ENCODE measurements at places on chromosomes 3 and 15.

DNA sequence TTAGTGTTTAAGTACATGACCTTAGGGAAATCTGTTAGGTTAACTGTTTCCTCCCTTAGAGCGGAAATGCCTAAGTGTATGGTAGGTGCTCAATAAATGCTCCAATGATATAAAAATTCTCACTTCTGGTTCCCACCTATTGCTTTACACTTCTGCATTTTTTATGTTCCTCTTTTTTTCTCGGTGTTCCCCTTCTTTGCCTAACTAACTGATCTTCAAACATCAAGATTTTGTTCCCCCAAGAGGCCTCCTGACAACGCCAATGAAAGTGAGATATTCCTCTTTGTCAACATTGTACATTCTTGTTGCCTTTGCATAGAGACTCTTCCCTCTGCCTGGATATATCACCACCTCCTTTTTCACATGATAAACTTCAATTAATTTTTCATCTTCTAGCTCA, 17.4 kb downstream of the SLC35A5 start:
- no peak for DNase-seq

- no peak for DNase-seq
Measured at GRCh38 chr15:68405378-68406250, 26.3 kb downstream of the ITGA11 start.

DNA sequence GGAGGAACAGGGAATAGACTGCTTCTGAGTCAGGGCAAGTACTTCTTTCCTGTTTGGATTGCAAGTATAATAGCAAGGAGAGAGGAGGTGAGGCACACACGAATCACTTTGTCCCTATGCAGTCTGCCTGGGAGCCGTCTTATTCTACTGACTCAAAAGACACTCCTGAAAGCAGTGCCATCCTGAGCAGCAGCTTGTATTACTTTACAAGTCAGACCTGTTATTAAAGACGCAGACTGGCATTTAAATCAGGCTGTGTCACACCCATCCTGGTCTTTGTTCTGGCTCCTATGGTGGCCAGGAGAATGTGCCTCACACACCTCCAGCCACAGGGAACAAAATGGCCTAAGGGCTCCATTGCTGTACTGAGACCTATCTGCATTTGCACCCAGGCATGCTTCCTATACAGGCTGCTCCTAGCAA, 17.9 kb upstream of the SQOR start:
- no peak for DNase-seq

GRCh38 chr3:54863786-54864185, 64.1 kb downstream of the LRTM1 start:
- DNase-seq: no peak

- DNase-seq: no peak
Measured at GRCh38 chr3:7713724-7714123, 787.9 kb upstream of the LMCD1 start.

- DNase-seq: no peak
Measured at GRCh38 chr3:190339130-190339529, 16.9 kb upstream of the CLDN1 start.

GRCh38 chr3:135268941-135269532, 474.0 kb downstream of the EPHB1 start:
- DNase-seq: no peak

DNA sequence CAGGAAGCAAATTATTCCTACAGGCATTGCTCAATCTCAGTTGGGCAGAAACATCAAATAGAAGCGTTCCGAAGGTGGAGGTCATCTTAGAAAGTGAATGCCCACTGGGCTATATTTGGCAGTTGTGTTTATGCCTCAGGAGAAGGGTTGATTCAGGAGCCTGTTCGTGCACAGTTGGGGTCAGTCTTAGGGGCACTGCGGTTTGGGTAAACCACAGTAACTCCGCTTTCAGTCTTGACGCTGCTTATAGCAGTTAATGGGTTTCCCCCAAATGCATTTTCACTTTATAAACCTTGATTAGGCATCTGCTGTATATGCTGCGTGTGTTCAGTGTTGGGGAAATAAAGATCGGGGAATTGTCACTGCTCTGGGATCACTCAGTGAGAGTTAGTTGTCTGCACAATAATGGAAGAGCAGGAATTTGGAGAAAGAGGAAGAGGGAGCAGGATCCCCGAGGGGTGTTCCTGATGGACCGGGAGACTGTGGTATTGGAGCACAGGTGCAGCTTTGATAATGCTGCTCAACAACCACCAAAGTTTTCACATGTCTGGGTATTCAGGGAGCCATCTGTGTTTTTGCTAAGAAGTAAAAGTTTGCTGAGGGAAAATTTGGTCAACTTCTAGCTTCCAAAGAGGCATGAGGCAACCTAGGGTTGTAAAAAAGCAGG, 124.3 kb upstream of the EIF1B start:
- no peak for DNase-seq

- no peak for DNase-seq
Measured at GRCh38 chr3:108416111-108416869, 94.1 kb downstream of the MYH15 start.

Measured in stimulated activated CD8-positive, alpha-beta memory T cell treated with anti-CD3 and anti-CD28 coated beads, Interleukin-4, amount 100 ng/mL, for 4 hours (primary cell).